ENCODE measurements at places on chromosomes 4 and X.

DNA sequence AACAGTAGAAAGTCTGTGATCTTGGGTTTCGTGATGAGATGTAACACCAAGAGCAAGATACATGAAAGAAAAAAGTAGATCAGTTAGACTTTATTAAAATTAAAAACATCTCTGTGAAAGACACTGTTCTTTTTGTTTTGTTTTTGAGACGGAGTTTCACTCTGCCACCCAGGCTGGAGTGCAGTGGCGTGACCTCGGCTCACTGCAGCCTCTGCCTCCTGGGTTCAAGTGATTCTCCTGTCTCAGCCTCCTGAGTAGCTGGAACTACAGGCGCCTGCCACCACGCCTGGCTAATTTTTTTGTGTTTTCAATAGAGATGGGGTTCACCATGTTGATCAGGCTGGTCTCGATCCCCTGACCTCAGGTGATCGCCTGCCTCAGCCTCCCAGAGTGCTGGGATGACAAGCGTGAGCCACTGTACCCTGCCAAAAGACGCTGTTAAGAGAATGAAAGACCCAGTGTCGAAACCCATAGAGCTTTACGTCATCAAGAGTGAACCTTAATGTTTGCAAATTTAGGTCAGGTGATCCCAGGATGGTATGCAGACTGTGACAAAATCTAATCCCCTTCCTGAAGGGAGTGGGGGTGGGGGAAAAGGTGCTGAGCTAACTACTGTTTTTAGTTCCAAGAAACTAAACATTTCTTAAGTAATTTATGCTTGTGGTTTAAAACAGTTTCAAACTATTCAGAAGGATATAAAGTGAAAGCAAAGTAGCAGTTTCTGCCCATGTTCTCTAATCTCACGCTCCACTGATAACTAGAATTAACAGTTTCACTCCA lies 8.0 kb downstream of the OFD1 start:
- no peak for DNase-seq

DNA sequence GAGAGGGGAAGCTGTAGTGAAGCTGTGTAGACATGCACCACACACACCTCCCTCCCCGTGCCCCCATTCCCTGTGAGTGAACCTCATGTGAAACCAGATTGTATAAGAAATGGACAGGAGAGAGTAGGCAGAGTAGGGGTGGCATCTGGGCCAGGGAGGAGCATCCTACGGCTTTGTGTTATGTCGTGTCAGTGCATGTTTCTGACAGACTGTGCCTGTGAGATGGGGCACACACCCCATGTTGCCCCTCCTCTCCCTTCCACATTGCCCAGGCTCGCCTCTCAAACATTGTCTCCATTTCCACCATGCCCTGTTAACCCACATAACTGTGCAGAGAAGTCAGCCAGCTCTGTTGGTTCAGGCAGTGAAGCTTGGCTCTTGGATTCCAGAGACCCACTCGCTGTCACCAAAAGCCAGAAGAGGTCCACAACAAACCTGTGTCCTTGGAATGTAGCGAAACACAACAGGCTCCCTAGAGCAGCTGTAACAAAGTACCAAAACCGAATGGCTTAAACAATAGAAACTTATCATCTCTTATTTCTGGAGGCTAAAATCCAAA lies 56.1 kb downstream of the SLC9A6 start:
- no peak for DNase-seq

DNA sequence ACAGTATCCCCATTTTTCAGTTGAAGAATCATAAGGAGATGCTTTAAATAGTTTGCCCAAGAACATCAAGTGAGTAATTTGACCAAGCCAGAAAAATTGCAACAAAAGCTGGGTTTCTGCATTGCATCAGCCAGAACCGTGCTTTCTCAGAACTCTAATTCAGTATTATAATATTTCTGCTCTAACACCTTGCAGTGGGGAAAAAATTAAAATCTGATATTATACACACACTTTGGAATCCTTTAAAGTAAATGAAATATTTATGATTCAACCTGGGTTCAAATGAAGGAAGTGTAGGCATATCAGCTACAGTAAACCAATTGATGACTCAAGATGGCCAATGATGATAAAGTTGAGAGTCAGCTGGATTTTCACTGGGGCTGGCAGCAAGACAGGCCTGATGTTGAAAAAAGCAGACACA lies 387.6 kb upstream of the ZFP42 start:
- peak; percentile 33 for DNase-seq

DNA sequence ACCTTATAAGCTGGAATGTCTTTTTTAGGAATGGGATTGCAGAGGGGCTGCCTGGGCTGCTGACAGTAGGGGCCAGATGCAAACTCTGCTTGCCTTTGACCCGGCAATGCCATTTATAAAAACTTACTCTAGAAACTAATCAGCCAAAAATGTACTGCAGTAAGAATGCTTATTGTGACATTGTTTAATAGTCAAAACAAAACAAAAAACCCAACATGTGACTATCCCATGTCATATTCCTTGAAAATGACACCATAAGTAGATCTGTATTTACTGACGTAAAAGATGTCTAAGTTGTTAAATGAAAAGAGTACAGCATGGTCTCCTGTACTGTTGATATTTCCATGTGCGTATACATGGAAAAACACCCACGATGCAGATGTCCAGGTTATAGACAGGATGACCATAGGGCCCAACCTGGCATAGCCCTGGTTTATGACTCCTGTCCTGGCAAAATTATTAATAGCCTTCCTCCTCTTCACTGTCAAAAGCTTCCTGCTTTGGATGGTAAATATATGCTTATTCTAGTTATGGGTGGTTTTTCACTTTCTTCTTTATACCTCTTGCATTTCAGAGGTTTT lies 138.9 kb downstream of the PTTG2 start:
- no peak for DNase-seq

DNA sequence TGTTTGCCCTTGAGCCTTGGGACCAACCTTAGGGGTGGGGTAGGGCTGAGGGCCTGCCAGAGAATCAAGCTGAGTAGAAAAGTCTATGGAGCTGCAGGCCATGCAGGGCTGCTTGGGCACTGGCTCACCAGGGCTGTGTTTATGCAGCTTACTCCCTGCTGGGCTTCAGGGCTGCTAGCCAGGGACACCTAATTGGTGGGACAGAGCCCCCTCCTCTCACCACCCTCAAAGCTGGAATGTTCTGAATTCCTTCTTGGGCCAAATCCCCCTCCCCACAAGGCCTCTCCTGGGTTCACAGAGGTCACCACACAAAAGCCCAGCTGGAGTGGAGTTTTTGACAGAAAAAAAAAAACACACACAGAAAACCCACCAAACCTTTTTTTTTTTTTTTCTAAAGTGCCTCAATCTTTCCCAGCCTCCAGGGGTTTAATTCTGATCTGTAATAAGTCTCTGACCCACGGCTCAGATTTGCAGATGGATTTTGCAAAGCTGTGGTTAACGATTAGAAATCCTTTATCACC lies at the start of gene CLDN2:
TSS of gene CLDN2 (plus strand) at position 471 of the 521 bp plus-strand sequence. CDS start 7,827 bp downstream, outside the sequence.
- DNase-seq = peak; percentile 50

- no peak for DNase-seq
Observed at GRCh38 chr4:76858319-76858718, 39.6 kb downstream of the SOWAHB start.

GRCh38 chr4:37690976-37691375 lies 4.8 kb upstream of the RELL1 start:
- no peak for DNase-seq

DNA sequence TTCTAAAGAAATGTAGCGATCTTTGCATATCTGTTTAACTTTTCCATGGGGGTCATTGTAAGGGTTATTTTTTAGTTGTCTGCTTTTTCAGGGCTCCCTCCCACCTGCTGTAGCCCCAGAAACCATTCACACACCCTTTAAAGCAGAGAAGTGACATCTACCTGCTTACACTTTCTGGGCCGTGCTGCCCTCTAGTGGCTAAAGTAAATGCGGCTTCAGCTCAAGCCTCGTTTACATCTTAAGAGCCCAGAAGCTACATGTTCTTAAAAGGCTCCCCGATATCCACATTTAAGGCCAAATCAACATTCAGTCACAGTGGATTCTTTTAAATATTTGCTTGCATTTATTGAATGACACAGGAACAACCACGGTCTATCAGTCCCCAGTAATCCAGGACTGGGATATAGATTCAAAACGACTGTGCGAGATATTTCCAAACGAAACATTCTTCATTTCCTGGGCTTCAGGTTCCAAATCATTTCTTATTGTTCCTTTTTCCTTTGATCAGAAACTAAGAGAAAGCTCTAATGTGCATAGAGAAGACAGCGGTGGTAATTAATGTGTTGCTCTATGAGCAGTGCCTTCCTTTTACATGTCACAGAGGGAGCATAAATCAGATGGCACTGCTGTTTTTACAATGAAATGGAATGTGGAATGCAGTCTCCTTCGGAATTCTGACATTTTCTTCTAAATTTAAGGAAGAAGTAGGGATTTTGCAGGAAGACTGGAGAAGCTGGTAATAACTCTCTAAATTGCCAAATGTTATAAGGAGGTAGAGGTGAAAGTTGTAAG lies 119.9 kb downstream of the RASGEF1B start:
- DNase-seq = peak; percentile 84

DNA sequence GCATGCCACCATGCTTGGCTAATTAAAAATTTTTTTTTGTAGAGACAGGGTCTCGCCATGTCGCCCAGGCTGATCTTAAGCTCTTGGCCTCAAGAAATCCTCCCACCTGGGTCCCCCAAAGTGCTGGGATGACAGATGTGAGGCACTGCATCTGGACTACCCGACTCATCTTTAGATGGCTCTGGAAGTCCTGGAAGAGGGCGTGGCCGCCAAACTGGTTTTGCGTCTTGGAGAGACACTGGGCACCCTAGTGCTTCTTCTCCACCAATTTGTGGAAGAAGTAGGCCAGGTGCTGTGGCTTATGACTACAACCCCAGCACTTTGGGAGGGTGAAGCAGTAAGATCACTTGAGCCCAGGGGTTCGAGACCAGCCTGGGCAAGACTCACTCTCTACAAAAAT lies 47.6 kb downstream of the HOPX start:
- DNase-seq = no peak

GRCh38 chrX:30889147-30890140 lies at the start of gene TAB3:
Gene TAB3 (minus strand): TSS chrX:30889254. CDS start chrX:30859588, 29,666 bp downstream.
- DNase-seq = peak; percentile 98

- no peak for DNase-seq
Observed at GRCh38 chrX:133370696-133371275, 44.5 kb downstream of the GPC4 start.

DNA sequence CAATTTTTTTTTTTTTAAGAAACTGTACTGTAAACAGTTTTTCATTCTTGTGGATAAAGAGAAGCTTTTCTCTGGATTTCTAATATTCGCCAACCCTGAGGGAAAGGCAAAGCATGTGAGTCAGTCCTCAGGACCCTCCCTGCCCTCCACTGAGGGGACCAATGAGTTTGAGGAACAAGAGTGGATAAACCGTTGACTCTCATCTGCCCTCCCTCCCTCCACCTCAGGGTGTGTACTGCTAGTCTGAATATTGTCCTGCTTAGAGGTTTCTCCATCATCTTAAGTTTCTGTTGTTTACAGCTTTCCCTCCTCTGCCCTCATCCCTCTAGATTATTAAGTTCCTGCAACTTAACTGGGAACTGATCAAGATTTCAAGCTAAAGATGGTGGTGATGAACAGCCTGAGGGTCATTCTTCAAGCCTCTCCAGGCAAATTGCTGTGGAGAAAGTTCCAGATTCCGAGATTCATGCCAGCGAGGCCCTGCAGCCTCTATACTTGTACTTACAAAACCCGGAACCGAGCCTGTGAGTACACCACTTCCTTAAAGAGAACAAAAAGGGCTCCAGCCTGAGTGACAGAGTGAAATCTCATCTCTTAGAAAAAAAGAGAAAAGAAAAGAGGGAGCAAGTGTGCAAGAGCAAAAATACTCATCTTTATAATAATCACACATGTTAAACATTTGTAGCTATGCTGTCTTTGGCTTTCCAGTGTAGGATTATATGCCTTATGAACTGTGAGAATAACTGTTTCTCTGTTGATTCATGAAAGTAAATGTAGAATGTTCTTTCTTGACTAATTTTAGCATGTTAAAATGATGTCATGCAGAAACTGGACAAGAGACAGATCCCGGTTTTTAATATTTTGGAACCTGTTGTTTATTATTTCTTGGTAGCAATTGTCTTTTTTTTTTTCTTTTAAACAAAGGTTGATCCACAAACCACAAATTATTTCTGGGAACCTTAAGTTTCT lies 11.9 kb downstream of the CA5B start:
- DNase-seq = no peak

DNA sequence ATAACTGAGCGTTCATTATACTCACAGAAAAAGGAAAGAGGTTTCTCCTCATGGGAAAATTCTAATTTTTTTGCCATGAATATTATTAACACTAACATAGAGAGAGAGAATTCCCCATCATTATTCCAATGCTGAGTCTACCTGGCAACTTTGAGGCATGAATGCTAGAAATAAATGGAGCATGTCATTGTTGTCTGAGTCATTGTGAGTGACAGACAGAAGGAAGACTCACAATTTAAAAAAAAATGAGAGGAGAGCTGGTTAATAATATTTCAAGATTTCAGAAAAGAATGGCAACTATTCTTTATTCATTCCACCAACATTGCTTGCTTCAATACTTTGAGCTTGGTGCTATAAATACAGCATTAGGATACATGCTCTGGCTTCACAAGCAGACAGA lies 170.4 kb upstream of the HS3ST1 start:
- no peak for DNase-seq

GRCh38 chr4:38193236-38193863 lies 233.2 kb downstream of the PTTG2 start:
- no peak for DNase-seq

- no peak for DNase-seq
Observed at GRCh38 chrX:150038315-150038714, 100.0 kb upstream of the EOLA2 start.

DNA sequence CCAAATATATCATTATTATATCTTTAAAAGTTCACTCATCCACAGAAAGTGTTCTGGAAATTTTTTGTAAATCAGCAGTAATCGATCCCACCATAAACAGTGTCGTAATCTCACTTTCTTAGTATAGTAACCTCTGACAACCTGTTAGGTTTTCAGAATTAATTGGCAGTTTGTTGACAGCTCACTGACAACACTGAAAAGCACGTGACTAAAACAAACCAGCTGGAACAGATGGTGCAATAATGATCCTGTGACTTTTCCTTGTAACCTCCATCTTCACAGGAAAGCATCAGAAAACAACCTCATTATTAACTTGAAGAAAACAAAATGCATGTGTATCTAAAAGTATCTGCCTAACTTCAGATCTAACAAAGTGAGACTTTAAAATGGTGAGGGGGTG lies 48.5 kb downstream of the FSTL5 start:
- DNase-seq = no peak

DNA sequence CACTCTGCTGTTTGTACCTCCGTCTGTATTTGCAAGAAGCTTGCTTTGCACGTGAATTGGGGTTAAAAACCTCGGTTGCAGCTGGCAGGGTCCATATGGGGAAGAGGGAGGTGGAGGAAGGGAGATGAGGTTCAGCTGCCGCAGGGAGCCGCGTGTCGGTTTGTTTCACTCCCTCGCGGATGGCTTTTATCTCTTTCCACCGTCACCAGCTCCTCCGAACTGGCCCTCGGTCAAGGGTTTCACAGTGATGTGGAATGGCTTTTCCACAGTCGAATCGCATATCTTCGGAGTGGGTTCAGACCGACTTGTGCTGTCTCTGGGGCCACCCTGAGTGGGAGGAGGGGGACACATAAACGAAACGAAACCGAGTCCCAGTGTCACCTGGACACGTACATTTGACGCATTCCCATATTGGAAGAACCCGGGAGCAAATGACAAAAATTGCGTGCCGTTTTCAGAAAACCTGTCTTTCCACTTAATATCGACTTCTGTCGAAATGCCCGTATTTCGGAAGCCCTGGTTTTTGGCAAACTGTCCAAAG lies 929 bp downstream of the ZBTB33 start:
- peak; percentile 12 for DNase-seq

- DNase-seq = no peak
Observed at GRCh38 chrX:9515973-9516538, 51.2 kb downstream of the TBL1X start.

All from astrocyte of the spinal cord (primary cell).